Stimulated activated CD4-positive, alpha-beta T cell treated with anti-CD3 and anti-CD28 coated beads, Interleukin-15, amount 100 ng/mL, for 24 hours (primary cell): ENCODE measurements at places on chromosomes 3 and 15.

GRCh38 chr15:101489237-101489598 is 289 bp downstream of the PCSK6 start:
- peak; percentile 54 for DNase-seq

- no peak for DNase-seq
Measured at GRCh38 chr15:43930556-43930955, 103.8 kb downstream of the WDR76 start.

GRCh38 chr15:99729920-99730319 is 3.3 kb downstream of the LYSMD4 start:
- DNase-seq = no peak

DNA sequence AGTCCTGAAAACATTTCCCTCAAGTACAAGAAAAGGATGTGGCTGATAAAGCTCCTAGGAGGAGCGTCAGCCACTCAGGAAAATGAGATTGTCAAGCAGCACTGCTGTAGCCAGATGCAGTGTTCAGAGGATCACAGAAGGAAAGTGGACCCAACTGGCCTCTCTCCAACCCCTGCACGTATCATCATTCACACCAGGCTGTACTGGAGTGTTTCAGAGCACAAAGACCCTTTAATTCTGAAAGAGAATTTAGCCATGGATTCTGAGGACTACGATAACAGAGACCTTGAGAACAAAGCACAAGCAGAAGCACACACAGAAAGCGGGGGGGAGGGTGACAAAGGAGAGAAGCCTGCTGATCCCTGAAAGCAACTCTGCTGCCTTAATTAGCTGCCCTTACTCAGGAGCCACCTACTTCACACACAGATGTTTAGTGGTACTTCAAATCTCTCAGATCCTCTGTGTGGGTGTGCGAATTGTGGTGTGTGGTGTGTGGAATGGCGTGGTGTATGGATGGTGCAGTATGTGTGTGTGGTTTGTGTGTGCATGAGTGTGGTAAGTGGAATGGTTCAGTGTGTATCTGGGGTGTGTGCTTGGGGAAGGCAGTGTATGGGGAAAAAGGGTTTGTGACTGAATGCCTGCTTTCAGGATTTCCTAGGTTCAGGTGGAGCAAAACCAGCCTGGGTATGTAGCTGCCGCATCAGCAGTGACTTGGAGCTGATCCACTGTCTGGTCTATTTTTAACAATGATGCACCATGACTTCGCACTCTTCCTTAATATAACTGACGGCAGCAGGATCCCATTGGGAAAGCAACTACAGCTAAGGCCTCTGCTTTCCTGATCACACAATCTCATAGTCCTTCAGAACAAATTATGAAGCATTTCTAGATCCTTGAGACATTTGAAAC is 192.5 kb downstream of the RSL24D1 start:
- DNase-seq = no peak

GRCh38 chr3:194602669-194603171 is 30.5 kb downstream of the TMEM44 start:
- DNase-seq = no peak

DNA sequence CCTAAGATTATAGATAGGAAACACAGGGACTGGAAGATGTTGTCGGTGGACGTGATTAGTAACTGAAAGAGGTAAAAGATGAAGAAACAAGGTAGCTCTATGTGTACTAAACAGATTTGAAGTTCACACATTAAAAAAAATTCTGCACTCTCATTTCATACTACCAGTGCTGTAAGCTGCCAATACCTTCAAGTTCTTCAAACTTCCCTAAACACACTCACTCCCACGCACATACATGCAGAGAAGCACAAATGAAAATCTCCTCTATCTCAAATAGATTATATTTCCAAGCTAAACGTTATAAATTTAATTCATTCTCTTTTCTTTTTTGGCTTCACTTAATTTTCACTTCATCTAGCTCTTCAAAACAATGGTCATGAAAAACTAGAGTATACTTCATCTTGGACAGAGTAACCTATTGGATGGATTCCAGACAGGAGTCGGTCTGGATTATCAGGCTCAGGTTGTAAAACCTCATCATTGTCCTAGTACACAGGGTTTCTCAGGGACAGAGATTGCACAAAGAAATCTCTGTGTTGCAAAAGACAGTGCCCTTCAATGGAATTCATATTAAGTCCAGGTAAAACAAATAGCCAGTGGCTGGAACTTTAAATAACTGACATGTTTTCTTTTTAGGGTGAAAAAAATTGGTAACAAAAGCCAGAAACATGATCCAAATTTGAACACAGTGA is 408.1 kb upstream of the ZNF385D start:
- DNase-seq = no peak
